ENCODE measurements at places on chromosomes 12 and 14.

DNA sequence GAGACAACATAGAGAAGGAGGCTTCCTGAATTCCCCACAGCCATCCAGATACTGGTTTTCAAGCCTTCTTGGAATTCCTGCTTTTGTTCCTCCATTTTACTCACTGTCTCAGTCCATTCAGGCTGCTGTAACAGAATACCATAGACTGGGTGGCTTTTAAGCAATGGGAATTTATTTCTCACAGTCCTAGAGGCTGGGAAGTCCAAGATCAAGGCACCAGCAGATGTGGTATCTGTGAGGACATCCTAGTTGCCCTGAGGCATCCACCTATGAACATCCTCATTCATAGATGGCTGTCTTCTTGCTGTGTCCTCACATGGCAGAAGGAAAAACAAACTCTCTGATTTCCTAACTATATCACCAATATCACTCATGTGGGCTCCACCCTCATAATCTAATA lies 374.9 kb downstream of the FUT8 start:
- DNase-seq, result no peak

DNA sequence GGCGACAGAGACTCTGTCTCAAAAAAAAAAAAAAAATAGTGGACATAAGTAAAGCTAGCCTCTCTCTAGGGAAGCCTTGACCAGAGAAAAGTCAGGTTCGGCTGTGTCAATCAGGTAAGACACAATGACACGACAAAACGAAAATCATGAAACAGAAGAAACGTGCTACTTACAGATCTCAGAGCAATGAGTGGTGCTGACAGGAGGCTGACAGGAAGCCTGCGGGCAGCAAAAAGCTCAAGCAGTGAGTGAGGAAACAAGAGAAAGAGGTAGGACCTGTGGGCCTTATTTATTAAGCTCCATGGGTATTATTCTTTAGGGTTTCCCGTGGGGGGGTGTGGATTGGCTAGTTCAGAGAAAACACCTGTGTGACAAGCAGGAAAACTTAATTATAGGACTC lies 363.1 kb downstream of the KCNH5 start:
- DNase-seq, result no peak

DNA sequence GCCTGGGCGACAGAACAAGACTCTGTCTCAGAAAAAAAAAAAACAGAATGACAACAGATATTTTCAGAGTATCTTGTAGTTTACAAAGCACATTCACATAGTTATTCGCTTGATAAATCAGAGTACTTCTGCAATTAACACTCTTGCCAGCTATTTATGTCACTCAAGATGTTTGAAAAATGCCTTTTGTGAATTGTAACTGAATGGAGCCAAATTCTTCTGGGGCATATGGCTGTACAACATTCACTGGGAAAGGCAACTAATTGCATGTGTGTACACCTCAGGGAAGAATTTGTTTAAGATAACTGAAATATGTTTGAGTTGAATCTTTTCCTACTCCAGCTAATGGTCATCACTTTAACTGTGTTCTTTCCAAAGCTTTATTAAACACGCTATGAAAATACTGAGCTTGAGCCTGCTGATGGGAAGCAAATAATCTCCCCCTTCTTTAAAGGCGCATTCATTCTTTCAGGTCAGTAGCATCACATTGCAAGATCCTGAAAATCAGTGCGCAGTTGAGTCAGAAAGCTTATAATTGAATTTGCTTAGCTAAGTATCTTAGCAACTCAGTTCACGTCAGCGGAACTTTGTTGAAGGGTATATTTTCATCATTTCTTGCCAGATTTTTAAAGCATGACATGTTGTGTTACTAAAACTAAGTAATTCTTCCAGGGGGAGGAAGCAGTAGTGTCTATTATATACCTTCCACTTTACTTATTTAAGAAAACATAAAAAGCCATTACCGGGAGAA lies 66.6 kb downstream of the SINHCAF start:
- no peak for DNase-seq

DNA sequence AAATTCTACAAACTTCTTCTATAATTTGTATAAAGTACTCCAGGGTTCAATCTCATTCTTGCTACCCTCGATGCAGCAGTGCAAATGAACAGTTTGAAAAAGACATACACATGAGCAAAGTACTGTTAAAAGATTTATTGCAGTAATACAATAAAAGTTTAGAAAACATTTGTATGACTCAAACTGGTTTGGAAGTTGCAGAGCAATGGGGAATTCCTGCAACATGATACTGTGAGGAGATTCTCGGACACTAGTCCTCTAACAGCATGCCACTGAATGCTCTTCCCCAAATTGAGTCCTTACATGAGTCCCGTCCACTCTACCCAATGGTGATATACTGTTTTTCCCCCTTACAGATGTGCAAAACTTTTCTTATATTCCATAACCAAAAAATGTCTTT lies 45.4 kb downstream of the ATG14 start:
- DNase-seq, result no peak

GRCh38 chr14:104580961-104581360 lies 1.4 kb downstream of the C14orf180 start:
- peak; percentile 37 for DNase-seq

- no peak for DNase-seq
Measured at GRCh38 chr14:89444044-89444443, 27.0 kb upstream of the FOXN3 start.

GRCh38 chr12:57156701-57157403 lies 9.4 kb upstream of the LRP1-AS start:
- DNase-seq, result no peak
